ENCODE measurements at places on chromosomes 6 and 20.

- ATAC-seq, result no peak
Observed at GRCh38 chr6:95515975-95516374, 61.4 kb upstream of the MANEA start.

DNA sequence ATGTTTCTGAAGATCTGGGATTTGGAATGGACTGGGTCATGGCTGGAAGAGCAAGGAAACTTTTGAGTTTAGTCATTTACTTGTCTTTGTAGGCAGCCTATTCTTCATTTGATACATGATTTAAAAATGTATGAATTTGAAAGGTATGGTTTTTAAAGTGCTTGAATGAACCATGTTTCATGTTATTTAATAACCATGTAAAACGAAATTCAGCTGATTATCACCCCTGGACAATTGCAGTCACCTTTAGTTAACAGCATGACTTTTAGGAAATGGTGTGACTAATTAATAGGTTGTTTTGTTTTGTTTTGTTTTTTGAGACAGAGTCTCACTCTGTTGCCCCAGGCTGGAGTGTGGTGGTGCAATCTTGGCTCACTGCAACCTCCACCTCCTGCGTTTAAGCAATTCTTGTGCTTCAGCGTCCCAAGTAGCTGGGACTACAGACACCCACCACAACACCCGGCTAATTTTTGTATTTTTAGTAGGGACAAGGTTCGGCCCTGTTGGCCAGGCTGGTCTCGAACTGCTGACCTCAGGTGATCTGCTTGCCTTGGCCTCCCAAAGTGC is 2.1 kb downstream of the STX11 start:
- no peak for ATAC-seq

- peak; percentile 14 for ATAC-seq
Observed at GRCh38 chr20:60040471-60041162, 82.4 kb downstream of the CDH26 start.

DNA sequence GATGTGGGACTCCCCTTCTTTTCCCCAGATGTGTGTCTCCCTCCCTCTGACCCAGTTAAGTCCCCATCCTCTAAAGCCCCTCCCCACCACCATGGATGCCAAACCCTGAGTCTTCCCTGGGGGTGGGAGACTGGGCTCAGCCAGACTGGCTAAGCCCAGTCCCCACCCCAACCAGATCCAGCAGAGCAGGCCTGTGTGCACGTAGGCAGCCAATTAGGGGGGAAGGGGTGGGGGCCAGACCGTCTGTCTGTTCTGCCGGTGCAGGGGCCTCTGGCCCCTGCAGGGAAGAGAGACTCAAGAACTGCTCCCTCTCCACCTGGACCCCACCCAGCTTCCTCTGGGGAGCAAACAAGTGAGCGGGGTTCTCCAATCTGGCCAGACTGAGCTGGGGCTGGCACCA is 605 bp downstream of the COX4I2 start:
- no peak for ATAC-seq

DNA sequence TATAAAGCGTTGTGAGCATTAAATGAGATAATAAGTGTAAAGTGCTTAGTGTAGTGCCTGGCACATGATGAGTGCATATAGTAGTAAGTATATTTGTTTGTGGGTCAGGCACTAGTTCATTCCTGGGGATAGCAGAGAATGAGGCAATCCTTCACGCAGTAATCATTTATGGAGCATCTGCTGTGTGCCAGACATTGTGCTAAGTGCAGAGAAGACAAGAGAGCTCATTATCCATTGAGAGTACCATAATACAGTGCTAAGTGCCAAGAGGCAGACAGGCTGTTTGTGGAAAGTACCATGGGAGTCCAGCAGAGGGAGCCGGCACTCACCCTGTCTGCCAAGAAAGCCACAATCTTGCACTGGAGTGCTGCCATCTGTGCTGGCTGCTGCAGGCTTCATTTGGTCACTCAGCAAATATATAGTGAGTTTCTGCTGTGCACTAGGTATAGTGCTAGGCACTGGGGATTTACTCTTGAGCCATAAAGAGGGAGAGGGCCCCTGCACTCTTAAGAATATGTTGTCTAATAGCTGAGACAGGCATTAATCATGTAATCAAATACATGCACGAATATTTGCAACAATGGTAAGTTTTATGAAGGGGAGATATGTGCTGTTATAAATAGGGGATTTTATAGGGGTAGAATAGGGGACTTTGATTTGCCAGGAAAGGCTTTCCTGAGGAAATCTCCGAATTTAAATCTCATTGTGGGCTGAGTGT is 12.9 kb upstream of the MROH8 start:
- ATAC-seq, result peak; percentile 92
